ENCODE measurements at places on chromosomes 6 and 20.
A peak's percentile ranks its signal among the peaks of the same experiment; 100 is the strongest.

DNA sequence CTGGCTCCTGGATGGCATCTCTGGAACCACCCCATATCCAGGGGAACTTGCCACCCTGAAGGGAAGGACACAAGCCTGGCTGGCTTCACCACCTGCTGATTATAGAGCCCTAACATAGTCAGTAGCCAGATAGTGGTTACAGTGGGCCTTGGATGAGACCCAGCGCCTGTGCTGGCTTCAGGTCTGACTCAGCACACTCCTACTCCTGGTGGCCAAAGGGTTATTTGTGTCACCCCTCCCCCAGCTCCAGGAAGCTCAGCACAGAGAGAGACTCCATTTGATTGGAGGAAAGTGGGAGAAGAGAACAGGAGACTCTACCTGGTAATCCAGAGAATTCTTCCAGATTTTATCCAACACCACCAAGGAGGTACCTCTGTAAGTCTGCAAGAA, 12.8 kb downstream of the SNX14 start:
- no peak for DNase-seq

GRCh38 chr6:12436224-12436623, 146.1 kb downstream of the EDN1 start:
- no peak for DNase-seq

DNA sequence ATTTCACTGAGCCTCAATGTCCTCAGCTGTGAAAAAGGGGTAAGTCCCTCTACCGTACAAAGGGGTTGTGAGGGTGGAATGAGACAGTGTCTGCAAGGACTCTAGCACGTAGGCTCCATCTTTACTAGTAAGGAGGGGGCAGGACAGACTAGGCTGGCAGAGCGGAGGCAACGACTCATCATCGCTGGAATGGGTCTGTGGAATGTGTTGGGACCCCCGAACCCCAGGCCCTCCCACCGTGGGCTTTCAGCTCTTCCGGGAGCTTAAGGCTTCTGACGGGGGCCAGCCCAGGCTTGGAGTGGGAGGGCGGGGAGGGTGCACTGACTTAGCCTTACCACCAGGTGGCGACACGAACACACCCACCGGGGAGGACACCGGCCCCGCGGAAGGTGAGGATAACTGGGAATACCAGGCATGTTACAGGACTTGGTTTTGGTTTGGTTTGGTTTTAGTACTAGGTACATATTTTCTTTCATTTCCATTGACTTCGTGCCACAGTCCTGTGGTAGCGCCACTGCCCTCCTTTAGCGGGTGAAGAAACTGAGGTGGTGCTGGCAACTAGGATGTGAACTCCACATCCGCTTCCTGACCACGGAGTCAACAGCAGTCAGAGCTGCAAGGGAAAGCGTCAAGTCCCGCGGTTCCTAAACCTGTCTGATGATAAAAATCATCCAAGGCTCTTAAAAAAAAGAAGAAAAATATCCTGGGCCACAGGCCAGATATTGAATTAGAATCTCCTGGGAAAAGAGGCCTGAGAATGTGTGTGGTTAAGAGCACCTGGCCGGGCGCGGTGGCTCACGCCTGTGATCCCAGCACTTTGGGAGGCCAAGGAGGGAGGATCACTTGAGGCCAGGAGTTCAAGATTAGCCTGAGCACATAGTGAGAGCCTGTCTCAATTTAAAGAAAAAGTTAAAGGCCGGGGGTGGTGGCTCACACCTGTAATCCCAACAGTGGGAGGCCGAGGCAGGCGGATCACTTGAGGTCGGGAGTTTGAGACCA, 10.3 kb upstream of the TULP1 start:
- DNase-seq = peak; percentile 72

DNA sequence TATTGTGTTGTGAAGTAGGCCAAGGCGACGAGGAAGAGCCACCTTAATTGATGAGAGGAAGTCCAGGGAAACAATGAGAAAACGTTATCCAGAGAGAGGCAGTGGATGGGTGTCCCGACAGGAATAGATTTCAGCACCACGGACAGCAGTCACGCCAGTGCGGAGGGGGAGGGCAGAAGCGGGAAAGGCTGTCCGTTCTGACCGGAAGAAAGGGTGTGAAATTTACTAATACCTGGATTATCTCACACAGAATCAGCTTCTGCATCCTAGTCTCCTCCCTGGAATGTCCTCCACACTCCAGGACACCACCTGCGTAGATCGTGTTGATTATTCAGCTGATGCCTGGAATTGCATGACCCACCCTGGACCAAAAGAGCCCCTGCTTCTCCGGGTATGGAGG, 7.4 kb upstream of the BPIFA3 start:
- no peak for DNase-seq

DNA sequence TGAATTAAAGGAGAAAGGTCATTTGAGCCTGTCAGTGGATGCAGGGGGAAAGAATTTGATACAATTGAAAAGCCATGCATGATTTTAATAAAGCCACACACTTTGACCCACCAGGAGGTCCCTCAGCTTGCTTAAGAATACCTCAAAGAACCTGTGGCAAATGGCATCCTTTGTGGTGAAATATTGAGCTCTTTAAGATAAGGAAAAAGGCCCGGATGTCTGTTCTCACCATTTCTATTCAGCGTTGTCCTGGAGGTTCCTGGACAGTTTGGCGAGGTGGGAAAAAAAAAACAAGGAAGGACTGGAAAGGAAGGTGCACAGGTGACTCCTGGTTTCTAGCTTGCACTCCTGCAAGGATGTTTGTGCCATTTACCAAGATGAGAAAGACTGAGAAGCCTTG, 91.0 kb downstream of the TOX2 start:
- no peak for DNase-seq

DNA sequence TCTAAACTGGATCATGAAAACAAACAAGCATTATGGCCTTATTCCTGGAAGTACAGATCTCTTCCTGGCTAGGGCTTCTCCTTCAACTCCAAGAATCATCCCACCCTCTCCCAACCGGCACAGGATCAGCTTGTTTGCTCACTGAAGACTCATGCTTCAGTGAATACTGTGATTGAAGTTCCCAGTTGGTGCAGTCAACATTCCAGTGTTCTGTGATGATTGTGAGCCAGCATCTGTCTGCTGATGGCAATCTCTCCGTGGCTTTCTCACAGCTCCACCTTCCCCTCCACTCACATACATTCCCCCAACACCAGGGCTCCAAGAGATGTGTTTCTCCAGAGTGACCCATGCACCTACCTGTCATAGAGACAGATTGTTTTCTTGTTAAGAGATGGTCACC, 421.3 kb upstream of the BTBD3 start:
- no peak for DNase-seq

GRCh38 chr20:61024390-61024789, 227.7 kb upstream of the CDH4 start:
- no peak for DNase-seq

DNA sequence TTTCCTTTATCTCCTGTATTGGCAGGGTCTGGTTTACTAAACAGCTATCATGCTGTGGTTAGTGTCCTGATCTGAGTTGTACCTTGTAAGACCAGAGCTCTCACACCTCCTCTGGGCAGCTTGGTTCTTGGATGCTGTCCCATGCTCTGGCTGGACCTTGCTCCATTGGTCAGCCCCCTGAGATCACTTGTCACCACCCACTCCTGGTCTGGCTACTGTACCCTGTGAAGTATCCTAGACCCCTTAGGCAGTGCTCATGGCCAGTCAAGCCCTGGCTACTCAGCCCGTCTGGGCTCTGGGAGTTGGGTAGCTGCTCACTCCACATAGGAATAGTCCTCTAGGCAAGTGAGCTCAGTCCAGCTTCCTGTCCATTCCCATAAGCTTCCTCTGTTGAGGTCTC, 31.1 kb downstream of the ADGRF4 start:
- DNase-seq = no peak

- DNase-seq = peak; percentile 87
Measured at GRCh38 chr6:80003826-80004172, 650 bp upstream of the TTK start.

DNA sequence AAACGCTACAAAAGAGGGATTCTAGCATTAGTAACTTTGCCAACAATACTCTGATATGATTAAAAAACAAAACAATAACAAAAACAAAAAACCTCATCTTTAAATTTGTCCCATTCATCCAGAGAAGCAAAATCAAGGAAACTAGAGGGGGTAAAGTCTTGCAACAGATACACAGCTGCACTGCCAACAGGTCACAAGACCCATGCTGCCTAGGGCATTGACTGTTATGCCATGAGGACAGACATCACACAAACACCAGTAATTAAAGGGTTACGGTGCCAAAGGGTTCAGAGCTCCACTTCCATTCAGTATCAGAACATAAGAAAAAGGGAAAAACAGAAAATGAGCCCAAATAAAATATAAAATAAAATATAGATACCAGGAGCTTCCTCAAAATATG, 1.6 kb downstream of the TBC1D20 start:
- DNase-seq = no peak

GRCh38 chr6:42460883-42461282, 9.2 kb upstream of the TRERF1 start:
- DNase-seq = no peak

- DNase-seq = no peak
Measured at GRCh38 chr6:115865914-115866313, 194.8 kb downstream of the FRK start.

DNA sequence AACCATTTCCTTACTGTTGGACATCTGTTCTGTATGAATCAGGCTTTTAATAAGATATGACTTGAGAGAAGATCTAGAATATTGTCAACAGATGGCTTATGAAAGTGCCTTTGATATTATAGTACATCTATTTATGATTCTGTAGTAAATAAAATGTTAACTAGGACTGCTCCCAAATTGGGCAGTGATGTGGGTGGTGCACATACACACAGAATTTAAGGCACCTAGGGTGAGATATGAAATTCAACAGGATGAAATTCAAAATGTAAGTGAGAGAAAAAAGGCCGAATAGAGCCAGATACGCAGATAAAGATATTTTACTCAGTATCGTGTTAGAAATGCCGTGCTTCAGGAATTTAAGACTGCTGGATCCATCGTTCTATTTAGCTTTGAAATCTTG, 26.3 kb downstream of the FAM50B start:
- DNase-seq = peak; percentile 12
